ENCODE measurements at places on chromosomes 4 and X.

DNA sequence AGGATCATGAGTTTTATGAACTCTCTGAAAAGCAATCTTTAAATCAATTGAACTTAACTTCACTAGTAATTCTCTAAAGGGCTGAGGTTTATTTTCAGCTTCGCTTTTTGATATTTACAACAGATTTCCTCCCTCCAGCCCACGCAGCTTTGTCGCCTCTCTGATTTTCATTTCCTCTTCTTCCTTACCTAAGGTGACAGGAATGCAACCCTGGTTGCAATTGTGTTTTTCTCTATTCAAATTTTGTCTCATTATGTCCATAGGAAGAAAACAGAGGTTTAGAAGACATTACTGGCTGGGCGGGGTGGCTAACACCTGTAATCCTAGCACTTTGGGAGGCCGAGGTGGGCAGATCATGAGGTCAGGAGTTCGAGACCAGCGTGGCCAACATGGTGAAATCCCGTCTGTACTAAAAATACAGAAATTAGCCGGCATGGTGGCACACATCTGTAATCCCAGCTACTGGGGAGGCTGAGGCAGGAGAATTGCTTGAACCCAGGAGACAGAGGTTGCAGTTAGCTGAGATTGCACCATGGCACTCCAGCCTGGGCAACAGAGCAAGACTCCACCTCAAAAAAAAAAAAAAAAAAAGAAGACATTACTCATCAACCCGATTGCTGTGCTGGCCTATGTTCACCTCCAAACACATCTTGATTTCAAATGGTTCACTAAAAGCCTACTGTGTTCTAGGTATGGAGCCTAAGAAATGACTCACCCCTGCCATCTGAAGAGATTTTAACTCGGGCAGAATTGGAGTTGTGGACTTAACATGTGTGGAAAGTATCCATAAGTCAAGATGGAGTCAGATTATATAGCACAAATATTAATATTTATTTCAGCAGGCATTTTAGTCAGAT lies 36.8 kb downstream of the VSIG4 start:
- H3K27me3 ChIP-seq = no peaks in the 10 kb centered on the region
- no peaks in the 10 kb centered on the region for H3K36me3 ChIP-seq
- no peak for DNase-seq
- H3K4me3 ChIP-seq = no peak overlapping the region
- H3K27ac ChIP-seq = no peak overlapping the region

GRCh38 chrX:13235930-13236329 lies 83.9 kb downstream of the ATXN3L start:
- H3K36me3 ChIP-seq = no peaks in the 10 kb centered on the region
- H3K27ac ChIP-seq = no peak overlapping the region
- H3K4me1 ChIP-seq = no peaks in the 10 kb centered on the region
- no peaks in the 10 kb centered on the region for H3K27me3 ChIP-seq
- H3K4me3 ChIP-seq = no peak overlapping the region
- DNase-seq = no peak

- no peaks in the 10 kb centered on the region for H3K36me3 ChIP-seq
- H3K4me1 ChIP-seq = peaks cover 32% of the 10 kb centered on the region
These were observed 2.7 kb downstream of the PPARGC1A start for GRCh38 chr4:23887173-23887572.

DNA sequence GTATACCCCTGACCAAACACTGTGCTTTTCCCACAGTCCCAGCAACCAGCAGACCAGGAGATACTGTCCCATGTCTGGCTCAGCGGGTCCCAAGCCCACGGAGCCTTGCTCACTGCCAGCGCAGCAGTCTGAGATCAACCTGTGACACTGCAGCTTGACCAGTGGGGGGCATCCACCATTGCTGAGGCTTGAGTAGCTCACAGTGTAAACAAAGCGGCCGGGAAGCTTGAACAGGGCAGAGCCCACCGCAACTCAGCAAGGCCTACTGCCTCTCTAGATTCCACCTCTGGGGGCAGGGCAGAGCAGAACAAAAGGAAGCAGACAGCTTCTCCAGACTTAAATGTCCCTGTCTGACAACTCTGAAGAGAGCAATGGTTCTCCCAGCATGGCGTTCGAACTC lies 58.1 kb downstream of the SLC10A6 start:
- no peak for DNase-seq
- no peak overlapping the region for H3K27ac ChIP-seq
- no peak overlapping the region for H3K4me3 ChIP-seq
- no peaks in the 10 kb centered on the region for H3K27me3 ChIP-seq
- peaks cover 20% of the 10 kb centered on the region for H3K36me3 ChIP-seq

DNA sequence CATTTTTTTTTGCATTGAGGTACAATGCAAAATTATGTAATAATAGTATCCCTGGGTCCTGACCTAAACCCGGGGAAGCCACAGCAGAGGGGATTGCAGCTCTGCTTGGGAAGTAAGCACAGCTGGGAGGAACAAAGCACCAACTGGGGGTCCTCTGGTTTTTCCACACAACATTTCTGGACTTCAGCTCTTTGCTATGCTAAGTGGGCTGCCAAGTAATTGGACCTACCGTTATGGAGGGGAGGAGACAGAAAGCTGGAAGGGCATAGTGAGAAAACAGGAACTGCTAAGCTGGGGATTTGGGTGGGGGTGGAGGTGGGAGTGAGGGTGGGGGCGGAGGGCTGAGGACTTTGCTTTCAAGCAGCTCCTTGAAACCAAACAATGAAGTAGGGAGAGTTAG lies 183.3 kb downstream of the ZIC3 start:
- no peaks in the 10 kb centered on the region for H3K36me3 ChIP-seq
- H3K27me3 ChIP-seq = no peaks in the 10 kb centered on the region
- H3K4me3 ChIP-seq = no peak overlapping the region
- no peak overlapping the region for H3K27ac ChIP-seq

- no peaks in the 10 kb centered on the region for H3K27me3 ChIP-seq
- no peaks in the 10 kb centered on the region for H3K36me3 ChIP-seq
- H3K4me3 ChIP-seq = no peak overlapping the region
- H3K4me1 ChIP-seq = no peaks in the 10 kb centered on the region
These were observed 93.5 kb downstream of the SEL1L3 start for GRCh38 chr4:25769251-25769650.

GRCh38 chrX:3763111-3763510 lies 49.7 kb upstream of the PRKX start:
- H3K36me3 ChIP-seq = no peaks in the 10 kb centered on the region
- H3K27ac ChIP-seq = no peak overlapping the region
- no peaks in the 10 kb centered on the region for H3K4me1 ChIP-seq
- DNase-seq = no peak
- H3K27me3 ChIP-seq = no peaks in the 10 kb centered on the region
- no peak overlapping the region for H3K4me3 ChIP-seq

GRCh38 chr4:184473499-184474262 lies 669 bp downstream of the IRF2 start:
- peak overlapping the region; percentile 99 for H3K27ac ChIP-seq
- H3K4me1 ChIP-seq = peaks cover 59% of the 10 kb centered on the region
- no peaks in the 10 kb centered on the region for H3K36me3 ChIP-seq
- no peaks in the 10 kb centered on the region for H3K27me3 ChIP-seq
- no peak for DNase-seq
- H3K4me3 ChIP-seq = peak overlapping the region; percentile 95

DNA sequence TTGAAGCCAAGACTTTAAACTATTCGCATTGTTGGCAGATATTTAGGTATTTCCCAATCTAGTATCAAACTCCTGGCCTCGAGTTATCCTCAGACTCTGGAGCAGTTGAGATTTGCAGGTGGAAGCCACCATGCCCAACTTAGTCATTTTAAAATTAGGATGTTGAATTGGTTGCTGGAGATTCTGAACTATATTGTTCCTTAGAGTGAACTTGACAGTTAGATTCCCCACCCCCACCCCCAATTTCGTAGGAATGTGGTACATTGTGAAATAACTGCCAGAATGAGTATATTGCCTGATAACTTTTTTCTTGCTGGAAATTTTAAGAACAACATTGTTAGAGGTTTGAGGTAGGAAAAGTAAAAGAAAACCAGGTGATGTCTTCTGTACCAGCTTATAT lies 2.3 kb downstream of the NOCT start:
- DNase-seq = no peak
- H3K27ac ChIP-seq = no peak overlapping the region

DNA sequence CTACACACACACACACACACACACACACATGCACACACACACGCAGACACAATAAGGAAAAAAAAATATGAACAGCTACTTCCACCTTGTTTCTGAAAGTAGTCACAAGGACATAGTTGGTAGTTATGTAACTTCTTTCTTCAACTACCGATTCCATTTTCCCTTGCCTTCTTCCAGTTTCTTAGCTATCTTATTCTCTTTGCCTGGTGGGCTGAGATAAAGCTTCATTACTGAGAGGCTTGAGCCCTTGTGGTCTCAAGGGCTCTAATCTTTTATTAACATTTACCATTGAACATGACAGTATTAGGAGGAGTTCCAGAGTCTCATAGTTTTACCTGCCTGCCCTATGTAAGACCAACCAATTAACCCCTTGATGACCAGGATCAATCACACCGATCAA lies 8.9 kb upstream of the SMIM10 start:
- no peaks in the 10 kb centered on the region for H3K36me3 ChIP-seq
- DNase-seq = no peak
- H3K4me3 ChIP-seq = no peak overlapping the region
- no peaks in the 10 kb centered on the region for H3K4me1 ChIP-seq
- H3K27me3 ChIP-seq = no peaks in the 10 kb centered on the region
- no peak overlapping the region for H3K27ac ChIP-seq

DNA sequence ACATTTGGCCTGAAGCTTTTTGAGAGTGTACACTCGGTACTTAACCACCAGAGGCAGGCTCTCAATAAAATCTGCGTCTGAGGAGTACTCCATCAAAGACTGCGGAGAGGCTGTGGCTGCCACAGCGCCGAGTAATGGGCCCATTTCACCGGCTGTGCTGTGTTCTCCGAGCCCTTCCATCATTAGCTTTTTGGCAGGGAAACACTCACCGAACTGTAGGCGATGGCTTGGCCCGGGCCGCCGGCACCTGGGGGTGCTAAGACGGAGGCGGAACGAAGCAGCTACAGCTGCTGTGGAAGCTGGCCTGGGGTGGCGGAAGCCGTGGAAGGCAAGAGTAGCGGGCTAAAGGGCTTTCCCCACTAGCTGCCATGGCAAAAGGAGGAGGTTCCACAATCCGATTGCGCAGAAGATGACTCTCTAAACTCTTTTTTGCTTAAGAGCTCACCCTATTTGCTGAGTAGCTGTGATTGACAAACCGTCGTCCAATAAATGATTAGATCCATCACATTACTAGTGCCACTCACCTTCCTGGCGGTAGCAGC lies 48.5 kb upstream of the PABPC1L2A start:
- no peak overlapping the region for H3K27ac ChIP-seq
- DNase-seq = no peak
- no peaks in the 10 kb centered on the region for H3K4me1 ChIP-seq

GRCh38 chr4:18041114-18041513 lies 19.6 kb upstream of the LCORL start:
- DNase-seq = no peak
- no peaks in the 10 kb centered on the region for H3K4me1 ChIP-seq
- no peaks in the 10 kb centered on the region for H3K36me3 ChIP-seq
- H3K27me3 ChIP-seq = no peaks in the 10 kb centered on the region

GRCh38 chr4:179225594-179225993 lies 1783.4 kb upstream of the AGA start:
- H3K4me3 ChIP-seq = no peak overlapping the region
- no peaks in the 10 kb centered on the region for H3K4me1 ChIP-seq
- H3K27ac ChIP-seq = no peak overlapping the region

GRCh38 chr4:150256841-150257730 lies 178.8 kb downstream of the DCLK2 start:
- DNase-seq = no peak
- no peak overlapping the region for H3K4me3 ChIP-seq
- no peak overlapping the region for H3K27ac ChIP-seq
- no peaks in the 10 kb centered on the region for H3K36me3 ChIP-seq
- no peaks in the 10 kb centered on the region for H3K27me3 ChIP-seq
- peaks cover 8% of the 10 kb centered on the region for H3K4me1 ChIP-seq

DNA sequence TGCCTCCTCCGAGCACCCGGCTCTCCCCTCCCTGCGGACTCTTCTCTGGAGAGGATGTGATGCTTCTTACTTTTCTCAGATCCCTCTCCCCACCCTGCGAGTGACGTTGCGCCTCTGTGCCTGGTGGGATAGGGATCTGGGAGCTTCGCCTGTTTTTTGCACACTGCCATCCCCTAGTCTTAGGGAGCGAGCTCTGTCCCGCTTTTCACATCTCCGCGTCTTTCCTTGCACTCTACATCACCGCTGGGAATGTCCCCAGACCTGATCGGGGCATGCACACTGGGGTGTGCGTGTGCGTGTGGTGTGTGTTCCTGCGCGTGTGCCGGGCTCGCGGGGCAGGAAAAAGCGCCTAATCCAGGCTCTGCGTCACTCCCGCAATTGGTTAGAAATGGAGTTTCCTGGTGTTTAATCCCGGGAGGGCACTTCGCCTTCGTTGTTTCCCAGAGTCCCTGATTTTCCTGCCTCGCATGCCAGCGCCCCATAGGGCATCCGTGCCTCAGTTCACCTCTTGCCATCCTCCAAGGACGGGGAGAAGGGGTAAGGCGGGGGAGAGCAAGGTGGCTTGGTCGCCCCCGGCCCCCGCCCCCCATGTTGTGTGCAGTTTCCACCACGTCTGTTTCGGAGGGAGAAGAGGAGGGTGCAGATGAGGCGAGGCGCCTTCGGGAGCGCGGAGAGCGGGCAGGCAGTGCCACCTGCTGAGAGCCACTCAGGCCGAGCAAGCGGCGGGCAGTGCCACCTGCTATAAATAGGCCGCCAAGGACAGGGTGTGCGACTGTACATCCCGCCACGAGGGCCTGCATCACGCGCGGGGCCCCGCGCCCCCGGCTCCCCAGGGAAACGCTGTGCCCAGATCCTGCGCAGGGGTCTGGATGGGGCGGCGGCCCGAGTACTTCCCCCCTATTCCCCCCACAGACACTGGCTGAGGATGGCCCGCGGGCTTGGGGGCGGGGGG lies 759 bp upstream of the TBC1D1 start:
- H3K36me3 ChIP-seq = no peaks in the 10 kb centered on the region
- peak overlapping the region; percentile 77 for H3K4me3 ChIP-seq
- no peak for DNase-seq
- peaks cover 16% of the 10 kb centered on the region for H3K4me1 ChIP-seq
- no peaks in the 10 kb centered on the region for H3K27me3 ChIP-seq

- H3K4me1 ChIP-seq = no peaks in the 10 kb centered on the region
- no peaks in the 10 kb centered on the region for H3K27me3 ChIP-seq
- no peak overlapping the region for H3K4me3 ChIP-seq
- H3K36me3 ChIP-seq = no peaks in the 10 kb centered on the region
- no peak overlapping the region for H3K27ac ChIP-seq
These were observed 22.8 kb upstream of the IL3RA start for GRCh38 chrX:1313788-1314187.

GRCh38 chr4:20376070-20376469 lies 124.4 kb downstream of the SLIT2 start:
- no peaks in the 10 kb centered on the region for H3K27me3 ChIP-seq
- no peak for DNase-seq
- H3K4me3 ChIP-seq = no peak overlapping the region

Data from vagina (tissue), 2 donors.